ENCODE measurements at places on chromosomes 1 and 21.
A peak's percentile ranks its signal among the peaks of the same experiment; 100 is the strongest.

GRCh38 chr1:199243423-199244061 lies 604.7 kb downstream of the PTPRC start:
- peak; percentile 14 for DNase-seq

DNA sequence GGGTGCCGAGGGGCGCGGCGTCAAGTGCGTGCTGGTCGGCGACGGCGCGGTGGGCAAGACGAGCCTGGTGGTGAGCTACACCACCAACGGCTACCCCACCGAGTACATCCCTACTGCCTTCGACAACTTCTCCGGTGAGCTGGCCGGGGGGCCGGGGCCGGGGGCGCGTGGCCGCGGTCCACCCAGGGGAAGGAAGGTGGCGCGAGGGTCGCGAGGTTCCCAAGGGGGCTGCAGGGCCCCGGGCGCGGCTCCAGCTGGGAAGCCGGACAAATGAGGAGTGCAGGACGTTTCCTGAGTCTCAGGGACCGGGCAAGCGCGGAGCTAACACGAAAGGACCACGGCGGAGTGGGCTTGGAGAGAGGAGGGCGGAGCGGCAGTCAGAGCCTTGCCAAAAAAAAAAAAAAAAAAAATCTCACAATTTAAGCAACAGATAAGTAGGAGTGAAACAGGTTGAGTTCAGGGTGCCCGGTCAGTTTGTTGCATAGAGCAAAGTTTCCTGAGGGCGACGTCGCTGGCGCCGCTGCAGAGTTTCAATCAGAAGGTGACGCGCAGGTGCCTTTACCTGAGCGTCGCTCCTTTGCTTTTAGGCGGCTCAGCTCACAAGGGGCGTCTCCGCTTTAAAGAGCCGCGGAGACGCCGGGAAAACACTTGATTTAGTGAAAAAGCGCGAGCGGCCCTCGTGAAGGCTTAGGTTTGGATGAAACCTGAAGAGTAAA lies 750 bp downstream of the RHOU start:
- no peak for DNase-seq

GRCh38 chr1:30023339-30024022 lies 699.9 kb downstream of the MATN1 start:
- no peak for DNase-seq

DNA sequence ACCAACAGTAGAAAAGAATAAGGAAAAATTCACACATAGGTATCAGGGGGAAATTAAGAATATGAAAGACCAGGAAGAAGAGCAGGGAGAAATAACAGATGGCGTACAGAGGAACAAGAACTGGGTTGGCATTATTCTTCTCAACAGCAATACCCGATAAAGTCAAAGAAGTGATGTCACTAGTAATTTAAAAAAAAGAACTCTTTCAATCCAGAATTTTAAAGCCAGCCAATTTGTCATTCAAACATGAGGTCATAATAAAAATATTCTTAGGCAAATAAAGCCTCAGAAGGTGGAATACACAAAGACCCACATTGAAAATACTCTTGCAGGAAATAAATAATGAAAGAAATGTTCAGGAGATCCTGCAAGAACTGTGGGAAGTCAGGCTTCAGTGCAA lies 8.8 kb downstream of the NCMAP start:
- no peak for DNase-seq

All from HS-5 (cell line).